ENCODE measurements at places on chromosomes 7 and 10.

DNA sequence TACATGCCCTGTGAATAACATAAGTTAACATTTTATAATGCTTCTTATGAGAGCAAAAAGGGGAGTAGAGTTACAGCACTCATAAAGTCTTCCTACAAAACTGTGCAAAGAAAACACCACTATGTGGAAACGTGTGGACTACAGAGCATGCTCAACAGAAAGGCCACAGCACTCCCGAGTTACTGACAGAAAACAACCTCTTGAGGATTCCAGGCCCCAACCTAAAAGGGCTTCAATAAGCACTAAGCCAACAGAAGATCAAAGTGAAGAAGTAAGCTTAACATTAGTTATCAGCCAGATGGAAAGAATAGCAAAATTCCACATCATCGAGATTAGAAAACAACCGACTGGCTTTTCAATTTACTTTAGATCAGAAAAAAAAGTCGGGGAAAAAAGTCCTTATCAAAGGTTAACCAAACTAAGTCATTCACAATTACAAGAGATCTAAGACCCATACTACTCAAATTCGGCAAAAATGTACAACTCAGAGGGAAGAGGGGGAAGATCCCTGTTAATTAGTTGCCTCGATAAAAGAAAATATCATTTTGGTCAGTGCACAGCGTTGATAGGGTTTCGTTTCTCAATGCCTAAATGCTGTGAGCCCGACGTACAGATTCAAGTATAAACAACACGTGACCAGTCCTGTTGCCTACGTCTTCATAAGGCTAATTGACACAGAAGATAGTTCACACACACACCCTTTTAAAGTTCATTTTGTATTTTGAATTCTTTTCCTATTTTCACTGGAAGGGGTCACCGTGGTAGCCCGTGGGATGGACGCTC is 1.4 kb downstream of the KBTBD2 start:
- DNase-seq, result peak; percentile 63

DNA sequence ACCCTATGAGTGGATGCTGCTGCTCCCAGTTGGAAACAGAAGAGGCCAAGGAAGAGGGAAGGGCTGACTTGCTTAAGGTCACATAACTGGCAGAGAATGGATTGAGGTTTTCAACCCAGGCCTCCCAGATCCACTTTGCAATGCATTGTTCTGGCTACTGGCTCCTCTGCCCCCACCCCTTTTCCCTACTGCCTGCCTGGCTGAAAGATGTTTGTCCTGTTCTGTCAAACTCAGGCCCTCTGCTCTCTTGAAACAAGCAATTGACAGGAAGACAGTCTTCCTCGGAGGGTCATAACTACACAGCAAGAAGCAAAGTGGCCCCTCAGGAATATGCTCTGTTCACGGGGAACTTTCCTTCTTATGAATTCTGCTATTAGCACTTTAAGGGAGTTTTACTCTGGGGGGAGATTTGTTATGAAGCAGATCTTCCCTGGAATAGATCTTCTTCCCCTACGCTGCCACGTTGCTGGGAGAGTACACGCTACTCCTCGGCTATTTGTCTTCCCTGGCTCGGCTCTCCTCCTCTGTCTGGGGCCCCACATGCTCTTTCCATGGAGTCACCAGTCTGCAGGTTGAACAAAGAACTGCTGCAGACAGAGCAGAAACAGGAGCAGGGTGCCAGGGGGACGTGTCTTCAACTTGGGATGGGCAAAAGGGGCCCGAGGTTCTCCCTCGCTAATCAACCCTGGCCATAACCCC is 436.1 kb downstream of the TYW1 start:
- DNase-seq, result no peak

GRCh38 chr10:4111643-4112042 is 326.6 kb upstream of the KLF6 start:
- peak; percentile 6 for DNase-seq

DNA sequence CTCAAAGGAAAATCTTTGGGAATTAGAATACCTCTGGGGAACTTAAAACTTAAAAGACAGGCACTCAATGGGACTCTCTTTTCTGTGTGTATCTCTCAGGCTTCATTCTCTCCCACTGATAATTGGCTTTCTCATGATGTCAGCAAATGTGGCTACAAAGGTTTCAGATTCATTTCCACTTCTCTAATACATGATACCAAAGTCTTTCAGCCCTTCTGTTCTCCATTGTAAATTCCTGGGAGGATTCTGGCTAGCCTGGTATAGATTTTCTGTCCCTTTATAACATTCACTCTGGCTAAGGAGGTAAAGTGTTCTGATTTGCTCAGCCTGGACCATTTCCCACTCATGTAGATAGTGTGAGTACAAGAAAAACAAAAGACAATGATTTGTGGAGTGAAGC is 606.2 kb downstream of the PCDH15 start:
- no peak for DNase-seq

DNA sequence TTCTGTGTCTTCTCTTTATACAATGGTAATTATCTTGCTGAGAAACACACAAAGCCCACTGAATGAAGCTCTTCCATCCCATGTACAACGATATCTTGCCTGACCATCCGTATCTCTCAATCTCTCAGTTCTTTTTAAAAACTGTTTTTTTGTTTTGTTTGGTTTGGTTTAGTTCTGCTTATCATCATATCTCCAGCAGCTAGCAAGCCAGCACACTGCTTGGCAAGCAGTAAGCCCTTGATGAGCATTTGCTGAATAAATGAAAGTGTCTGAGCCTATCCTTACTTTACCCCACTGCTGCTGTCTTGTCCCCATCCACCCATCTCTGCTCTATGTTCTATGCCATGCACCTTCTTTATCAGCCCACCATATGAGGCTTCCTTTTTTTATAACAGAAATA is 34.2 kb downstream of the ITGB1 start:
- DNase-seq, result no peak

GRCh38 chr10:108399465-108399864 is 1235.0 kb upstream of the SORCS1 start:
- no peak for DNase-seq

DNA sequence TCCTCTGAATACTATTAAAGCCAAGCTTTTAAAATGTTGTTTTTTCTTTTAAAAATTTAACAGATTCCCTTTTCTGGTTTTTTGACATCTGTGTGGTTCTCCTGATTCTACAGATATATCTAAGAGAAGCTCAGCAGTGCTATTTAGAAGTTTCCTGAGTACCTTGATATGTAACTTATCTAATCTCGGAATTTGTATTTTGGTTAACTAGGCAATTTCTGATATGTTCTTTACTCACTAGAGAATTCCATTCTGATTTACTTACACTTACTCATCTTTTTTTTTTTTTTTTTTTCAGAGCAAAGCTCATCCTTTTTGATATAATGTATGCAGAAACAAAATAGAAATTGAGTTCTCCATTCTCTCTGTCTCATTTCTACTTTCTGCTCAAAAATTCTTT is 63.8 kb downstream of the PALS2 start:
- DNase-seq, result no peak

DNA sequence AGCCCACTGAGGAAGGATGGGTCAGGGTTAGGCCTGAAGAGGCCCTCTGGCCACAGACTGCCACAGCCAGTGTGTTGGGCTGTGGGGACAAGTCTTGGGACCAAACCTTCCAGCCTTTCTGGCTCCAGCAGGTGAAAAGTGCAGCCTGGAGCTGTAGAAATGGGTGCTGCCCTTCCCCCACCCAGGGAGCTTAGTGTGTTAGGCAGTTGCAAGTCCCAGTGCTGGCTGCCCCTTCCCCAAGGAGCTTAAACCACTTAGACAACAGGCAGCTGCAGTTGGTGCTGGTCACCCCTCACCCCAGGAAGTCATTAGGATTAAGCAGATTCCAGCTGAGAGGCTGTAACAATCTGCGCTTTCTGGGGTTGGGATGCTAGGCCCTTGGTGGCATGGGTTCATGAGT is 563.3 kb downstream of the NRG3 start:
- DNase-seq, result no peak

- no peak for DNase-seq
Observed at GRCh38 chr10:110409926-110410325, 87.8 kb upstream of the DUSP5 start.

GRCh38 chr10:17865351-17865750 is 56.2 kb downstream of the MRC1 start:
- no peak for DNase-seq
